ENCODE measurements at places on chromosomes 4 and X.

DNA sequence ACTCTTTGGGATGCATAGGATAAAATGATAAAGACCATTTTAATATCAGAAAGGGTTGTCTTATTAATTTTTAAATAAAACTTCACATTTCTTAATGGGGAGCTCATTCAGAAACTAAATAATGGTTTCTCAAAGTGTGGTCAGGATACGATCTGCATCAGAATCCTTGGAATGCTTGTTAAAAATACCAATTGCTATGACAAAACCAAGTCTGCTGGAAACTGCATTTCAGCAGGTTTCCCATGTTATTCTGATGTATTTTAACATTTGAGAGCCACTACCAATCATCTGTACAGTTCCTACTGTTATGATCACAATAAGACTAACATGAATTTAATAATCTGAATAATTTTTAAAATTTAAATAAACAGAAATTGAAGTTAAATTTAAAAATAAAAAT is 115.1 kb downstream of the SOWAHB start:
- no peak for DNase-seq

DNA sequence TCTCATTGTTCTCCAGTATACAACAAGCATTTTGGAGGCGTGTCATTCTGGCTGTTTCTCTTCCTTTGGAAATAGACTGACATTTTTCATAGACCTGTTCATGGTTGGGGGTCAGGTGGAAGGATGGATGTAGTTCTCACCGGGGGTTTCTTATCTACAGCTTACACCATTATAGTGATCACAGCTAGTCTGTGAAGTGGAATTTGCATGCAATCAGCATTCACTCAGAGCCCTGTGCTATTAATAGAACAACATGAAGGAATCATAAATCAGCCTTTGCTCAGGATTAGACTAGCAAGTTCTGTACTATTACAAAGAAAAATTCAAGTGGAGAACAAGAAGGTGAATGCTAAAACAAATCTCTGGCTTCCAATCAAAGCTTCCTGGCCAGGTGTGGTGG is 132.6 kb upstream of the PUDP start:
- no peak for DNase-seq

DNA sequence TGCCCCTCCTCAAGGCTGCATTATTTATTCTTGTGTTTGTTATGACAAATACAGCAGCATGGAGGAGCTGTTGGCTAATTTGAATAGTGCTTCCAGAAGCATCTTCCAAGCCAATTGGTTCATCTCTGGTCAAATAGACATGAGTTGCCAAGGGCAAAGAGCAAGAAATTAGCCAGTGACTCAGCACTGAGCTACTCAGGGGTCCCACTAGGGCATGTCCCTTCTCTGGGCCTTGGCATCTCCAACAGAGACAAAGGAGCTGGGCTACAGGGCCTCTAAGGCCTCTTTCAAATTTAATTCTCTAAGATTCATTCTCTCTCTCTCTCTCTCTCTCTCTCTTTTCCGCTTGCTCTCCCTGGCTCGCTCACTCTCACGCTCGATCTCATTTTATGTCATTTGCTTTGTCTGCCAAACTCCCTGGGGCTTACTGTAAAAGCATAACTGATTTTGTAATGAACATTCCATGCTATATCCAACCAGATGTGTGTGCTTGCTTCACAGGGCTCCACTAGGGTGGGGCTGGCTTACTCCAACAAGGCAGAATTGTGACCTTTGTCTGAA is 86.7 kb upstream of the MAGEA4 start:
- no peak for DNase-seq

- no peak for DNase-seq
Observed at GRCh38 chrX:131405497-131405896, 116.4 kb upstream of the IGSF1 start.

DNA sequence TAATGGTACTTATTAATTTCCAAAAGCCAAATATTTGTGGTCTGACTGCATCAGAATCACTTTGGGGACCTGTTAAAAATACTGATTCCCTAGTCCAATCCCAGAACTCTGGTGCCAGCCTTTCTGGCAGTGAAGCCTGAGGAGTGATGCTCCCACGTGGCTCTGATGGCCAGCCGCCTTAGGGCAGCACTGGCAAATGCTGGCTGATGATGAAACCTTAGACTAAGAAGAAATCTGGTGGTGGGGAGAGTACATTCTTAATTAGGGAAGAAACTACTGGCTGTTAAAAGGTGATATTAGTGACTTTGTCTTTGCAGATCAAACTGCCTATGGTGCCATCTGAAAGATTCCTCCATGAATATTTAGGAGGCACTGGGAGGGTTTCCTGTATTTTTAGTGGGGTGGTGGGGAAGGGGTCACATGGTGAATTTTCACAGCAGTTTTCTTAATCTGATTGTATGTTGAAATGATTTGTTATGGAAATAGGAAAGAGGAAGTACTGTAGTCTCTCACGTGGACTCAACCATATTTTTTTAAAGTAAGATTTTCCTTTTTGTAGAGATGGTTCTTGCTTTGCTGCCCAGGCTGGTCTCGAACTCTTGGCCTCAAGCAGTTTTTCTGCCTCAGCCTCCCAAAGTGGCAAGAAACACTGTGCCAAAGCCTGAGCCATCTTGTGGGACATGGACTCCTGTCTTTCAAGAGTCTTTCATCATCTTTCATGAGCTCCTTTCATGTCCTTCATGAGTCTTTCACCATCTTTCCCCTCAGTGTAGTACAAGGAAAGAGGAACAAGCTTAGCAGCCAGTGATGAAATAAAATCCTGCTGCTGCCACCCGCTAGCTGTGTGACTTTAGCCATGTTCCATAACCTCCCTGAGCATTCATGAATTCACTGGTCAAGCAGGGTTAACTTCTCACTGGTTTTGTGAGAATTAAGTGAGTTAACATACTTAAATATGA is 90.8 kb downstream of the ZNF330 start:
- no peak for DNase-seq

DNA sequence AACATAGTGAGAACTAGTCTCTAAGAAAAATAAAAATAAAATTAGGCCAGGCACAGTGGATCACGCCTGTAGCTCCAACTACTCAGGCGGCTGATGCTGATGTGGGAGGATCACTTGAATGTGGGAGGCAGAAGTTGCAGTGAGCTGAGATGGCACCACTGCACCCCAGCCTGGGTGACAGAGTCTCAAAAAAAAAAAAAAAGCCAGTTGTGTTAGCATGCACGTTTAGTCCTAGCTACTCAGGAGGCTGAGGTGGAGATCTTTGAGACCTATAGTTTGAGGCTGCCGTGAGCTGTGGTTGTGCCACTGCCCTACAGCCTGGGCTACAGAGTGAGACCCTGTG is 2.5 kb downstream of the DCK start:
- DNase-seq, result no peak

DNA sequence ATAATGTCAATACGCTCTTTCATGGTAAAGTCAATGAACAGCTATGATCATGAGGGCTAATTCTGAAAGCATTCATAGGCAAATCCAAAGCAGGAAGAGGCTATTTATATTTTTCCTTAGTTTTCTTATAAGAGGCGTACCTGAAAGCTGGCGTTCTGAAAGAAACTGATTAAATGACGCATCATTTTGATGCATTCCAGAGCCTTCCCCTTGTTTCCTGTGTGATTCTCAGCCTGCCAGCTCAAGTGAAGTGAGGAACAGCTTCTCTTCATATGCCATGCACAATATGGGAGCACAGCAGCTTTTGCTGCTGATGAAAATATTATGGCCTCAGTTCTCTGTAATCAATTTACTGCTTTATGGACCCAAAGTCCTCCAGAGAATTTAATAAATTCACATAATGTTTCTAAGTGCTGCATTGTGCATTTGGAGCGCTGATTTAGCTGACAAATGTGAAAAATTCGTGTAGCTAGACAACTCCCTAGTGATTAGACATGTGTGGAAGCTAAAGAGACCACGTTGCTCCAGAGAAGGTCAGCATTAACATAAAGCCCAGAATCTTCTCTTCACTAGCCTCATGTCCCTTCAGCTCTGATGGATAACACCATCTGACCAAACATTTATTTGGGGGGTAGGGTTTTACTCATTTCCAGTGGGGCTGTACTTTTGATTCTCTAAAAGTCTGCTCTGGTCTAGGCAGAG is 110.8 kb downstream of the GPAT3 start:
- no peak for DNase-seq

DNA sequence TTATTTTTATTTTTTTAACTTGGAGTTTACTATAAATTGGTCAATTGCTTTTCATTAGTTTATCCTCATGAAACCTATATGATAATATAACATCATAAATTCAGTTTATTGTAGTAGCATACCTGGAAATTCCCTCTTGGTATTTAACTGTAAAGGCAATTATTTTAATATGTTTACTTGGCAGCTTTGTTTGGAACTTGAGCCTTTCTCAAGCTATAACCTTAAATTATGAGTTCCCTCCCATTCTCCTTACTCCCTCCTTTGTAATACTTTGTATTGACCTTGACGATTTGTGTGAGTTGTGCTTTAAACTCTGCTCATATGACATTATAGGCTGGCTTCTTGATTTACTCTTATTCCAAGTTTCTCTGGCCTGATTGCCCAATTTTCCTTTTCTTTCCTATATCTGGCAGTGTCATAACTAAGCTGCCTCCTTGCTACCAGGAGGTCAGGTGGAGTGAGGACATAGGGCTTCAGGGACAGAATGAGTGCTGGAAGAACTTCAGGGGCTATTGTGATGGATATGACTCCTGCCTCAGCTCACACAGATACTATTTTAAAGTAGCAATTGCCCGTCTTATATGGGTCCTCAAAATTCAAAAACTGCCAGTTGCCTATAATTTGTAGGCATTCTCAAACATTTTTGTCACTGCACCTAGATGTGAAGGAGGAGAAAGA is 77.7 kb downstream of the RAP1GDS1 start:
- no peak for DNase-seq

GRCh38 chrX:20399728-20400414 is 133.2 kb upstream of the RPS6KA3 start:
- no peak for DNase-seq

DNA sequence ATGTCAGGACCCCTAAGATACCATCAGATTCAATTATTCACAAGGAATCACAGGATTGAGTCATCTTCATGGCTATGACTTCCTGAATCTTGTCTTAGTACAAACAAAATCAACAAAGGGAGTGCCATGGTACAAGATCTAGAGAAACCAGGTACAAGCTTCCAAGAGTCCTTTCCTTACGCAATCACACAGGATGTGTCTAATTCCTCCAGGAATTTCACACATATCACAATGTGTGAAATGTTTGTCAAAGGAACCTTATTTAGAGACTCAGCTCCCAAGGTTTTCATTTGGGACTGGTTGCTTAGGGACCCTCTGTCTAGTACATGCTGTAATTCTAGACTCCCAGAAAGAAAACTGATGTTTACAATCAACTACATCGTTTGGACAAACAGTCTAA is 83.0 kb downstream of the MAB21L2 start:
- no peak for DNase-seq
